ENCODE measurements at places on chromosomes 1 and 21.

DNA sequence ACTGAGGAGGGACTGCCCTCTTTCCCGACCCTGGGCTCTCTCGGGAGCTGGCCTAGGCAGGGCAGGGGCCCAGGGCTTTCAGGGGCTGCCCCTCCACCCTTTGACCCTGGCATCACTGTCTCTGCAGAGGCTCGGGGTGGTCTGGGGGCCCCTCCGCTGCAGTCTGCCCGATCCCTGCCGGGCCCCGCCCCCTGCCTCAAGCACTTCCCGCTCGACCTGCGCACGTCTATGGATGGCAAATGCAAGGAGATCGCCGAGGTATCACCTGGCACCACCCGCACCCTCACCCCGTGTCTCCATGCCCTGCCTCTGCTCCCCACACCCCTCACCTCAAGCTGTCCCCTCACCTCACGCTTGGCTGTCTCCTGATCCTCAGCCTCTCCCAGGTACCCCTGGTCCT lies 5.5 kb downstream of the AMPD2 start:
- no peak for DNase-seq

DNA sequence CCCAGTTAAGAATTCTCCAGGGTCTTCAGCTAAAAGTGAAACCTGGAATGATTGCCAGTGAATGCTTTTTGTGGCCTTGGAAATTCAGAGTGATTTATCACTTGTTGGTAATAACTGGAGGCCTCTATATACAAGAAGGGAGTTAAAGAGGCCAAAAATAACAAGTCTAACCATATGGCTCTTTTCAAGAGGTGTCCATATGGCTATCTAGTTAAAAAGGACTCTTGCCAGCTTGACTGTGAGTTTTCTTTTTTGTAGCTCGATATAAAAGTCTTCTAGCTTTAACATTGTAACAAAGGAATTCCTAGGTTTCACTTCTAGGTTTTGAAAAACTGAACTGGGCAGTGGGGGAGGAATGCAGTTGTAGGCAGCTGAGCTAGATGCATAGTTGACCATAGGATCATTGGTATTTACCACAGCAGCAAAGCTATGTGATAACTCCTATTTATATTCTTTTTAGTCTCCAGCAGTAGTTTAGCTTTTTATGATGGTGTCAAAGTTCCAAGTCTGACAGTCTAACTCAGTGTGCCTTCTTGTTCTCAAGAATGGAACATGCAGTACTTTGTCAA lies 44.4 kb downstream of the CACHD1 start:
- DNase-seq: peak; percentile 78

DNA sequence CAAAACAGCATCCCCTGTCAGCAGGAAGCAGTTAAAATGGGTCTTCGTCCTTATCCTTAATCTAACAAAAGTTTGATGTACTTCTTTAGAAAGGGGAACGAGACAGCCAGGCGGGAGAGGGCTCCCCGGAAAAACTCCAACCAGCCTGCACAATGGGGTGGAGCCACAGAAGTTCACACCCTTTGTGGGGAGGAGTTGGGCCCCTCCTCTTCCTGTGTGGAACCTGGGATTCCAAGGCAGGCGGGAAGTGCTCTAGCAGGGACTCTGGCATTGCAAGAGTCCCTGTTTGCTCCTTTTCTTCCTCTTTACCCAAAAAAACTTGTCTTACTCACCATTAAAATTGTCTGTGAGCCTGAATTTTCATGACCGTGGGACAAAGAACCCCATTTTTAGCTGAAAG lies 47.7 kb downstream of the FCRL5 start:
- DNase-seq: no peak

- DNase-seq: no peak
These were observed 3.4 kb downstream of the SOAT1 start for GRCh38 chr1:179297105-179297378.

DNA sequence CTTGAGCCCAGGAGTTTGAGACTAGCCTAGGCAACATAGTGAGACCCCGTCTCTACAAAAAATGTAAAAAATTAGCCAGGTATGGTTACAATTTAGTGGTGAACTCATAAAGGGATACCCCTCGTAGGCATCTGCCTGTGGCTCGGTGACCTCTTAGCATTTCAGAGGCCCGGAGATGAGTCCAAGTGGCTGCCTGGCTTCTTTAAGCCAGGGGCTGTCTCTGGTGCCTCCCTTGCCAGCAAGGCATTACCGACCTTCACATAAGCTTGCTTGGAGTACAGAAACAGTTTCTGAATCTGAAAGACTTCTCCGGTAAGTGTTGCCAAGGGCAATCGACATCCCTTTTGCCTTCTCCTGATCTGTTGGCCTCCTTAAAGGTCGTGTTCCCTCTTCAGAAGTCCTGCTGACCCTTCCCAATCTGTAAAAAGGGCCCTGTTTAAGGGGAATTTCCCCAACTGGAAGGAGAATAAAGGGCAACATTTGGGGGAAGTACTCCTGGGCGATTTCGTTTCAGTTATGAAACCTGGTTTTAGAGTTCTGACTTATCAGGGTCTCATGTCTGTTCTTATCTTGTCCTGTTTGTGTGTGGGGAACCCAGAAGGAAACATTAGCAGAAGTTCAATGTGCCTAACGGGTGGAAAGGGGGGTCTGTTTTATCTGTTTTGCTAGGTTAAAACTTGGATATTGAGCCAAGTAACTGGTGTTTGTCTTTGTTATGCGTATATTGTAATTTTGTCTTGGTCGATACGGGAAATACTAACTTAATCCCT lies 32.9 kb downstream of the KIFAP3 start:
- DNase-seq: no peak

DNA sequence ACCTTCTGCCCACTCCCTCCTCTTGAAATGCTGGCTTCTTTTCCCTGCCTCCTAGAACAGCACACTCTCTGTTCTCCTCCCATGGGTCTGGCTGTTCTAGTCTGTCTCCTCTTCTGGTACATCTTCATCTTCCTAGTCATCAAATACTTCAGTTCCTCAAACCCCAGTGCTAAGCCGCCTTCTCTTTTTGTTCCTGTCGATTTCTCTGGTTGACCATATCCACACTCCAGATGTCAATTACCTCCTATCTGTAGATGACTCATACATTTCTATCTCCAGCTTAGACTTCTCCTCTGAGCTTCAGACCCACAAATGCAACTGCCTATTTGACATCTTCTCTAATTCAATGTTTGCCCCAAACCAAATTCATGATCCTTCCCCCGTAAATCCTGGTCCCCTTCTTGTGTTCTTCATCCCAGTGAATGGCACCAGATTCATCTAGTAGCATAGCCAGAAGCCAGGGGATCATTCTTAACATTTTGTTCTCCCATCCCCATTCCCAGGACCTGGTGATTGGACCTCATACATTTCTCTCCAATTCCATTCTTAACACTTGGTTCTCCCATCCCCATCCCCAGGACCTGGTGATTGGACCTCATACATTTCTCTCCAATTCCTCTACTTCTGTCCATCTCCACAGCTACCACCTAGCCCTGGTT lies 35.9 kb downstream of the USP24 start:
- no peak for DNase-seq

DNA sequence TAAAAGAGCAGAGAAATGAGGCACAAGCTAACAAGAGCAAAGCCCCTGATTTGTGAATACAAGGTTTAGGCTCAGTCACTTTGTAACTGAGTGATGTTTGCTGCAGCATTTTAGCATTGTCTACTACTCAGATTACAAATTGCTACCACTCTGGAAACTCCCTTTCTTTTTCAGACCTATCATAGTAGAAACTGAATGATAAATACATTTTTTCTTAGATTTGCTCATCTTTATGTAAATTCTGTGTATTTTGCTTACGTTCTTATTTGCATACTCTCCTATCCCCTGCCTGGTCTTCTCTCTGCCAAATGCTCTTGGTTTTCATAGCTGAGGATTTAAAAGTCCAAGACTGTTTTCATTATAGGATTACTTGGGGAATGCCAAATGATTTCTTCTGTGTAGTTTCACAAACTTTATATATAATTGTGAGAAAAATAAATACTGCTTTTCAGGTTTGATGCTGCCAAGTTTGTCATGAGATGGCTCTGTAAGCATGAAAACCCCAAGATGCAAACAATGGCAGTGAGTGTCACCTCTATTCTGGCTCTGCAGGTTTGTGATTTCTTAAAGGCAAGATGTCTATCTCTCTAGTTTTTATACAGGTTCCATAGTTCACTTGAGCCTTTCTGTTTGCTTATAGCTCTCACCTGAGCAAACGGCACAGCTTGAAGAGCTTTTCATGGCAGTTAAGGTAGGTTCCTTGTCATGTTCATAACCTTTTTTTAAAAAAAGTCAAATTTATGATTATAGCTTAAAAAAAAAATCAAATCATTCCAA lies 24.7 kb downstream of the ZYG11A start:
- no peak for DNase-seq

DNA sequence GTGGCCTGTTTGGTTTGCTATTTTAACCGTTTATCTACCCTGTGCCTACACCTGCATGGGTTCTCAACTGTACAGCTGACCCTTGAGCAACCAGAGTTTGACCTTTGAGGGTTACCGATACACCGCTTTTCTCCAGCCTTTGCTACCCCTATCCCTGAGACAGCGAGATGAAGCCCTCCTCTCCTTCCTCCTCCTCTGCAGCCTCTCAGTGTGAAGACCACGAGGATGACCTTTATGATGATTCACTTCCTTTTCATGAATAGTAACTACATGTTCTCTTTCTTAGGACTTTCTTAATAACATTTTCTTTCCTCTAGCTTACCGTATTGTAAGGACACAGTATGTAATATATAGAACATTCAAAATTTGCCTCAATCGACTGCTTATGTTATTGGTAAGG lies 14.5 kb upstream of the RNF187 start:
- DNase-seq: peak; percentile 49

- DNase-seq: no peak
These were observed 32.6 kb upstream of the MAGOH start for GRCh38 chr1:53270873-53271272.

GRCh38 chr1:18069903-18070302 lies 37.7 kb upstream of the IGSF21 start:
- no peak for DNase-seq

DNA sequence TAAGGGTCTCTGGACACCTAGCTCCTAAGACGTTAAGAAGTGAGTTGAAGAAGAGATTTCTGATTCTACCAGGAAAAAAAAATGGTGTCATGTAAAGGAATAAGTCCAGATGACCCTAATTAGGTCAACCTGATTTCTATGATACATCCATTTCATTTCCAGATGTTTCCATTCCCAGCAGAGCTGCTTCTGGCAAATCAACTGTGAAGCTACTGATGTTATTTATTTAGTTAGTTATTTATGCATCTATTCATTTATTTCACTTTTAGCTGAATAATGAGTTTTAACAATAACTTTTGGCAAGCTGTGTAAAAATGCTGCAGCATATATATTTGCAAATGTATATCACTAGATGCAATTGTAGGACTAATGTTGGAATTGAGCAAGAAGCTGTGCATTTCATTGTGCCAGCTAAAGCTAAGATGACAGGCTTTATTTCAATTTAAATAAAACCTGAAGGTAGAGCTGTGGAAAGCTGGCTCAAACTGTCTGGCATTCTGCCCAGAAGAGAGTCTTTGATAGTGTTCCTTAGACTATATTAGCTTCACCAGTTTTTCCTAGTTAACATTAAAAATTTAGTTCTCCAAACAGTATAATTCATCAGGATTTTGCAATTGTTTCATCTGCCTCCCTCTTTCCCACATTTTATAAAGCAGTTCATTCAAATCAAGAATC lies 1164.4 kb upstream of the ADGRL4 start:
- peak; percentile 55 for DNase-seq

DNA sequence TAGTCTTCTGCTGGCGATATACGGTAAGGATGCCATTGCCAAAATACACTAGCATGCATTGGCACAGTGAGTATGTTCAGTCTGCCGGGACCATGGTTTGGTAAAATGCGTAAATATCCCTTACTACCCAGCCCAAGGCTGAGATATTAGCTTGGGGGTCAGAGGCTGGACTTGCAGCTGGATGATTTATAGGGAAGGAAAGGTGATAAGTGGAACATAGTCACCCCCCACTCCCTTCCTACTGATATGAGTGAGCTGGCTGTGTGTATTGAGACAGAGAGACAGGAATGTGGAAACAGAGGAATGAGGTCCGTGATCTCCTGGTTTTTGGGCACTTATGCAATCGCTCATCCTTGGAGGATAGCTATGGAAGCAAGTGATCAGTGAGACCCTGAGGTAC lies 642.8 kb downstream of the KCNT2 start:
- no peak for DNase-seq

GRCh38 chr1:204357551-204358490 lies 1.9 kb downstream of the PLEKHA6 start:
- peak; percentile 43 for DNase-seq

- no peak for DNase-seq
These were observed 464 bp downstream of the PARK7 start for GRCh38 chr1:7962014-7962335.

GRCh38 chr21:44455524-44456213 lies 359 bp downstream of the LRRC3 start:
- peak; percentile 26 for DNase-seq

GRCh38 chr1:82086739-82087138 lies 286.0 kb downstream of the ADGRL2 start:
- no peak for DNase-seq

GRCh38 chr1:63713627-63714481 lies 60.0 kb upstream of the ROR1 start:
- DNase-seq: peak; percentile 79

DNA sequence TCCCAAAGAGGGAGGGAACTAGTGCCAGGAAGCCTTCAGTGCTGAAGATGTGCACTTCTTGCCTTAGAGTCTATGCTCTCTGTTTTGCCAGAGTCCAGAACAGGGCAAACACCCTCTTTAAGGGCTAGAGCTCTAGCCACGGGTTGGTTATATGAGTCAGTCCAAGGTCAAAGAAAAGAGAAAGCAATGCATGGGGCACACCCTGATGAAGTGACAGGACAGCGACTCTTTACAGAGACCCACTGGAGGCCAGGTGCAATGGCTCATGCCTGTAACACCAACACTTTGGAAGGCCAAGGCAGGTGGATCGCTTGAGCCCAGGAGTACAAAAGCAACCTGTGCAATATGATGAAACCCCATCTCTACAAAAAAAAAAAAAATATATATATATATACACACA lies 86.1 kb downstream of the TGFBR3 start:
- DNase-seq: no peak

- DNase-seq: no peak
These were observed 43.4 kb downstream of the INKA2 start for GRCh38 chr1:111695801-111696200.

GRCh38 chr1:15220825-15221431 lies 26.1 kb upstream of the FHAD1 start:
- no peak for DNase-seq

GRCh38 chr1:184541537-184542152 lies 154.8 kb downstream of the C1orf21 start:
- no peak for DNase-seq

- DNase-seq: no peak
These were observed 116.7 kb upstream of the GRIK3 start for GRCh38 chr1:37150986-37151385.

DNA sequence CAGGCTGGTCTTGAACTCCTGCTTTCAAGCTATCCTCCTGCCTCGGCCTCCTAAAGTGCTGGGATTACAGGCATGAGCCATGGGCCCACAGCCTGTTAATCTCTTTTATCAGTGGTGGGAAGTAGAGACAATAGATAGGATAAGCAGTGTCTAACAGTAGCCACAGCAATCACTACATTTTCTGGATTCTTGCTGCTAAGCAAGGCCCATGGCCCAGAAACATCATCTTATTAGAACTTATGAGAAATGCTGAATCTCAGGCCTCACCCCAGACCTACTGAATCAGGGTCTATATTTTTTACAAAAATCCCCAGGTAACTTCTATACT lies 29.7 kb downstream of the IGFN1 start:
- DNase-seq: no peak

GRCh38 chr1:48356901-48357300 lies 115.1 kb downstream of the SPATA6 start:
- DNase-seq: no peak

GRCh38 chr1:230793463-230793745 lies 46.2 kb downstream of the CAPN9 start:
- DNase-seq: no peak

GRCh38 chr1:230867101-230867902 lies 1.0 kb downstream of the C1orf198 start:
- no peak for DNase-seq
